ENCODE measurements at places on chromosomes 12 and 14.

GRCh38 chr14:90299408-90299807, 32.3 kb downstream of the NRDE2 start:
- no peak for DNase-seq

- no peak for DNase-seq
These were observed 22.4 kb downstream of the MAPK1IP1L start for GRCh38 chr14:55073856-55074255.

DNA sequence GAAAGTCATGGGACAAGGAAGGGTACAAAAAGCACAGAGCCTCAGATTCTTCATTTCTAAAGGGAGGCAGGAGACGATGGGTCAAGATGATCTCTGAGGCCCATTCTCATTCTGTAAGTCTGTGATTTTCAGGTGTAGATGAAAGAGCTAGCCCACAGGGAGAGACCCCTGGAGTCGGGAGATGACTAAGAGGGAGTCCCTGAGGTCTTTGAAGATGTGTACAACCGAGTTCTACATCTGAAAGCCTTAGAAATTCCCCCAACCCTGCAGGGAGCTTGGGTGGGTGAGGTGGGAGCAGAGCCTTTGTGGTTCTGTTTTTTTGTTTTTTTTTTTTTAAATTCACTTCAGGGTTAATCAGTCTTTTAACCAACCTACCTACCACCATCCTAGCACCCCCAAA, 3.1 kb downstream of the WNT10B start:
- no peak for DNase-seq

DNA sequence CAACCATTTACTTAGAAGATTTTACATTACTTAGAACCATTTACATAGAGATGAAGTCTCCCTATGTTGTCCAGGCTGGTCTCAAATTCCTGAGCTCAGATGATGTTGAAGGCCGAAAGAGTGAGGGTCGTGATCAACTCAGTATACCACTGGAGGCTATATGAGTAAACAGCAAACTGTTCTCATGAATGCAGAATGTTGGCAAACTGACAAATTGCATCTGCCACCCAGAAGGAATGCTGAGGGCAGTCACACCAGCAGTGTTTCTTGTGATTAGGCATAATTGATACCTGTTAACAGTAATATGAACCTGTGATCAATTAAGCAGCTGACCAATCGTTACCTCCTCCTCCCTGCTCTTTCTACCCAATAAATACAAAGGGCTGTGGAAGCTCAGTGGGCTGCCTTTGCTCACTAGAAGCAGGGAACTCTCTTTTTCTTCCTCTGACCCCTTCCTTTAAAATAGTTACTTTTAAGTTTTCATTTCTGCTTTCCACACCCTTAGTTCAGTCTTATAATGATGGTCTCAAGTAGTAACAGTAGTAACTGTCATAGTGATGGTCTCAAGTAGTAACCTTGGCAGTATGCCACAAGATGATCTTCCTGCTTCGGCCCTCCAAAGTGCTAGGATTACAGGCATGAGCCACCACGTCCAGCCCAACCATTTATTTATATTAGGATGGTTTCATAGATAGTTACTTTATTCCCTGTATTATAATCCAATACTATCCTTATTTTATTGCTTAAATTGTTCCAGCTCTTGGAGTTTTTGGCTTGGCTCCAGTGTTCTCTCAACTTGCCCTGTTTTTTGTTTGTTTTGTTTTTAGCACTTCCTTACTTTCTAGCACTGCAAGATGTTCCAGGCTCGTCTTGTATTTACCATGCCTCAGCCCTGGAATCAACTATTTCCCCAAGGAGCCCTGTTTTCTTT, 25.8 kb downstream of the LIMA1 start:
- no peak for DNase-seq

DNA sequence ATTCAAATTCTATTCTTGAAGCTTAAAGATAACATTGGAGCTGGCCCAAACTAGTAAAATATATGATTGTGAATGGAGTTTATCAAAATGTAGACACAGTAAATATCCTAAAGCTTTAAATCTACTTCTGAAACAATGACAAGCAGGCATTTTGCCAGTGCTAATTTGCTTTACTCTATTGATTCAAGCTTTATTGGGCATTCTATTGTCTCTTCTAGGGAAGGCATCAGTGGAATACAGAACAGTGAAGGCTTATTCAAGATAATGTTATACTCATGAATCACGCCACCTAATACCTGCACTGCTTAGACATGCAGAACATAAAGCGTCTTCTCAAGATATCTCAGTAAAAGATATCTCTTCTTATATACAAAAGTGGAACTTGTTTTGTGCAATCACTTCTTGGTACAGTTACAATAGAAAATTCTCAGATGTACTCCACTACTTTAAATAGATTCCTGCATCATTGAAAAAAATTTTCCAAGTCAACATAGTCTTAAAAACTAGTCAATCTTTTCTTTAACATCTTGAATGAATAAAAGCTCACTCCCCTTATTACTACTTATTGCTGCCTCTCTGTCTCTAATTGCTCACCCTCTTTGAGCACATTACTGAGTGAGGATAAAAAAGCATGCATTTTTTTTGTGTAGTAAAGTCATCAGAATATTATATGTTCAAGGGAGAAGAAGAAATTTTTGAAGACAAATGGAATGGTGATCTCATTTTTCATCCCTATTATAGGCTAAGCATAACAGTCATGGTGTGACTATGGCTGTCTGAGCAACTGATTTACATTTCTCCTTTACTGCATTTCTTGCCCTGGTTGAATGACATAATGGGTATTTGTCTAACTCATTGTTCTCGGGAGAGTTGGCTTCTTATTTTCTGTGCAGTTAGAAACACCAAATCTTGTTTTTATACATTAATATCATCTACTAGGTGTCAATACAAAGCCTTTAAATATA, 98.0 kb upstream of the E2F7 start:
- no peak for DNase-seq

DNA sequence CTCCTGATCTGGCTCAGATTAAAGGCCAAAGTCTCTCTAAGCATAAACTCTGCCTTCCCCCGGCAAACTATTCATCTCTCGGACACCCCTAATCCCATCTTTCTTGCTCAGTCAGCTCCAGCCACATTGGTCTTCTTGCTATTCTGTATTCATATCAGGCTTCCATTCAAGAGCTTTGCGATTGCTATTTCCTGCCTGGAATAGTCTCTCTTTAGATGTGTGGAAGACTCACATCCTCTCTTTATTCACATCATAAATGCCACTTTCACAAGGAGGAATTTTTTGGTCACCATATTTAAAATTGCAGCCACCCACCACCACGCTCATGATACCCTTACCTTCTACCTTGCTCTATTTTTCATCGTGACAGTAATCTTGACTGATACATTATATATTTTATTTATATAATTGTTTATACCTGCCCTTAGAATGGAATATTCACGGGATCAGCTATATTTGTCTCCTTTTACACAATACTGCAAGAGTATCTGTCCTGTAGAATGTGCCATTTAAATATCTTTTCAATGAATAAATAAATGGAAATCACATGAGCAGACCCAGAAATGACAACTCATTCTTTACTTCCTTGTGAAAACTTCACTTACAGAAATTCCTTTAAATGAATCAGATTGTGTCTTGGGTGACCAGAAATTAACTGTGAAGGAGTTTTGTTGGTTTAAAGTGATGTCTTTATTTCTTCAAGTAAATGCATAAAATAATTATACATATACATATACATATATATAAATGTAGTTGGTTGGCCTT, 780.6 kb upstream of the FLRT2 start:
- no peak for DNase-seq

DNA sequence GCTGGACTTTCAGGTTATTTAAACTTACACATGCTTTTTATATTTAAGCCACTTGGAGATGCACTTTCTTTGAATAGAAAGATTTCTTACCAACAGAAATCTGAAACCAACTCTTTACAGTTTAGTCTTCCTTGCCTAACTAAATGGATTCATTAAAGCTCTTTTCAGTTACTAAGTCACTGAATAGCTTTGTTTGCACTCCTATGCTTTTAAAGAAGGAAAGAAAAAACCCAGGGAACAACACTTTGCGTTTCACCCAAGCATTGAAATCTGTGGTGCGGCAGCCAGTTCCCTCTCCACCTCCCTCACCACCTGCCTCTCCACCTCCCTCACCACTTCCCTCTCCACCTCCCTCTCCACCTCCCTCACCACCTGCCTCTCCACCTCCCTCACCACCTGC, 70.3 kb downstream of the RIMBP2 start:
- no peak for DNase-seq

GRCh38 chr12:48618541-48618940, 48.7 kb upstream of the LALBA start:
- DNase-seq: peak; percentile 34

- DNase-seq: no peak
These were observed 86.3 kb upstream of the AMN1 start for GRCh38 chr12:31815096-31815495.

DNA sequence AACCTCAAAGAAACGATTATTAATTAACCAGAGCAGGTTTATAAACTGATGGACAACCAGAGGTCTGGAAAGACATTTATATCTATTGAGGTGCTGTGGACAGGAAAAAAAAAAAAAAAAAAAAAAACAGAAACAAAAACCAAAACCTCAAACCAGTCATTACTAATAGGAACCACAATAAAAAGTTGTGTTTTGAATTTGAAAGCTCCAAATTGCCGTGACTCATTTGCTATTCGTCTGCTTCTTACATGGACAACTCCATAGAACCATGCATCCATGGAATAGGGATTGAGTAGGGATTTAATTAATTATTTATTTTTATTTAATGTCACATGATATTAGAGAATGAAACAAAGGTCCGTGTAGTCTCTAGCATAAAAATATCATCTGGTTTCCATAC, 134.1 kb upstream of the SSTR1 start:
- DNase-seq: peak; percentile 43

- no peak for DNase-seq
These were observed 20.1 kb downstream of the SERPINA3 start for GRCh38 chr14:94632305-94632590.

Data from kidney glomerular epithelial cell (primary cell).